Aortic smooth muscle cell (primary cell): ENCODE measurements at places on chromosomes 12 and 14. TPM values are rescaled to one million over a fixed set of nuclear protein-coding genes. Genes with fewer than 3 reads are reported as not detected.

Gene CIROP
- total RNA-seq, result 0.06 and 0.13 TPM in 2 replicates

Gene GRIP1
- total RNA-seq, result not detected in 2 replicates

Gene NTN4
- total RNA-seq, result 296 and 347 TPM in 2 replicates

Gene OTUB2
- total RNA-seq, result 0.53 and 1.2 TPM in 2 replicates

Gene GALNT16
- 1.8 and 2.5 TPM in 2 replicates for total RNA-seq

Gene IL31
- not detected in 2 replicates for total RNA-seq

Gene HOXC11
- total RNA-seq, result not detected in 2 replicates

Gene SEL1L
- 104 and 117 TPM in 2 replicates for total RNA-seq

Gene MAP3K9
- under 0.01 TPM in 2 replicates for total RNA-seq

Gene C12orf50
- 0.13 TPM in 1 of 2 replicates, not detected in the other for total RNA-seq

Gene TSPAN8
- total RNA-seq, result 99.4 and 200 TPM in 2 replicates

Gene DBX2
- not detected in 2 replicates for total RNA-seq

Gene ADAMTS20
- total RNA-seq, result not detected in 2 replicates

Gene CCDC59
- total RNA-seq, result 45.0 and 46.4 TPM in 2 replicates

Gene TMPRSS12
- not detected in 2 replicates for total RNA-seq

Gene GAS2L3
- 17.7 and 19.3 TPM in 2 replicates for total RNA-seq

Gene RFLNA
- total RNA-seq, result 1.3 TPM in 1 of 2 replicates, not detected in the other

Gene ANG
- total RNA-seq, result 5.0 and 7.8 TPM in 2 replicates

Gene AKAP5
- 0.26 and 0.31 TPM in 2 replicates for total RNA-seq

Gene ARHGDIB
- 88.5 and 100 TPM in 2 replicates for total RNA-seq

Gene SDSL
- 17.0 and 23.6 TPM in 2 replicates for total RNA-seq

Gene FBXL14
- total RNA-seq, result 9.9 and 11.4 TPM in 2 replicates

Gene GPR84
- total RNA-seq, result 0.06 TPM in 1 of 2 replicates, not detected in the other

Gene DIO2
- total RNA-seq, result 47.3 and 161 TPM in 2 replicates

Gene CCDC38
- total RNA-seq, result under 0.01 TPM in 2 replicates

Gene CLEC1B
- total RNA-seq, result not detected in 2 replicates

Gene KRT77
- total RNA-seq, result not detected in 2 replicates

Gene PDZRN4
- total RNA-seq, result under 0.01 and 0.12 TPM in 2 replicates

Gene TSPAN19
- not detected in 2 replicates for total RNA-seq

Gene CCDC197
- total RNA-seq, result not detected in 2 replicates

Gene SLCO1B3
- total RNA-seq, result not detected in 2 replicates

Gene ACACB
- total RNA-seq, result 5.9 and 7.0 TPM in 2 replicates

Gene RHEBL1
- 0.19 and 0.40 TPM in 2 replicates for total RNA-seq

Gene IAPP
- not detected in 2 replicates for total RNA-seq

Gene FOXN4
- total RNA-seq, result not detected in 2 replicates

Gene TBC1D30
- total RNA-seq, result 0.53 and 0.62 TPM in 2 replicates
